Inflammatory macrophage treated with lipopolysaccharide for 4 hours (primary cell): ENCODE measurements at places on chromosomes 13 and 19.
A peak's percentile ranks its signal among the peaks of the same experiment; 100 is the strongest.

- no peak for DNase-seq
Observed at GRCh38 chr19:14915116-14915515, 26.2 kb upstream of the OR7C2 start.

GRCh38 chr19:16363133-16363851 lies 38.7 kb downstream of the KLF2 start:
- DNase-seq = no peak

- no peak for DNase-seq
Observed at GRCh38 chr13:79658333-79658975, 177.5 kb downstream of the NDFIP2 start.

DNA sequence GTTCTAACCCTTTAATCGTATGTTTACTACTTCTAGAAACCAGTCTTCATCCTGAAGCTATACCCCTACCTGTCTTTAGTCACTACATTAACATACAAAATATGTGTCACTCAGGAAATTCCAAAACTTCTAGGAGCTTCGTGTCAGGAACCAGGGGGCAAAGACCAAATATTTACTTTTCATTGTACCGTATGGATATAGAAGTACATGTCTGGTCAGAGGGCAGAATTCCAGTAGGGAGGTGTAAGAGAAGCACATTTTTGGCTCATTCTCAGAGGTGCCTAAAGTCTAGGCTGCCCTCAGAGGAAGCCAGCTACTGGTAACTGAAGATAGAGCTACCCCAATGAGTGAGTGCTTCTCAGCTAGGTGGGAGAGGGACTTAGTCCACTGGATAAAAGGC lies 320.7 kb downstream of the DIAPH3 start:
- DNase-seq = no peak

DNA sequence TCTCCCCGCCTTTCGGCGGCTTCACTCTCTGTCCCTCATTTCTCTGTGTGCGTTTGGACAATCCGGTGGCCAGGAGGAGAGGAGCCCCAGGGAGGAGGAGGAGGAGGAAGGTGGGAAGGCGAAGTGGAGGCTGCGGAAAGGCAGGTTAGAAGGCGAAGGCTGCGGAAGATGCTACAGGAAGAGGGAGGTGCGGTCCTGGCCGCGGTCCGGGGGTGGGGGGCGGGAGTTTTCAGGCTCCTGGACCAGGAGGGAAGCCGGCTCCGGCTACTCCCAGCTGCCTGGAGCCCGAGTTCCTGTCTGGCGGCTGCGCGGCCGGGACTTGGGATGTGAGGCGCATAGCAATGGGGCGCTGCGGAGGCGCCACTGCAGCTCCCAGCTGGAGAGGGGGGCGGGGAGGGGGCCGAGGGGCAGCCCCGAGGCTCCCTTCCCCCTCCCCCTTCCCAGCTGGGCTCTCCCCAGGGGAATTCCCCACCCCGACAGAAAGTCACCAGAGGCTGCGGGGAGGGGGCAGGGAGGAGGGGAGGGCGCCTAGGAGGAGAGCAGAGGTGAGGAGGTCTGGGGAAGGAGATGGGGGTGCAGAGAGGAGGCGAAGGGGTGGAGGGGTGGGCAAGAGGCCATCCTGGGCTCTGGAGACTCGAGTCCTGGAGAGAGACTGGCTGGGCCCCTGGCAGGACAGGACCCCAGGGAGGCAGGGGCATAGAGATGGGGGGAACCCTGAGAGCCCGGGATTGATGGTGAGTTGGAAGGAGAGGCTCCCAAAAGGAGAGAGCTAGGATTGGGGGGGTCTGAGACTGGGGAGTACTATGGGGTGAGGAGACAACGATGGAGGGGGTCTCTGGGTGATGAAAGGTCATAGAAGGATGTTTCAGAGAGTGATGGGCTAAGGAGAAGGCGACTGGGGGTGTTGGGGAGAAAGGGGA lies 2.0 kb downstream of the LRRC4B start:
- DNase-seq = no peak

- DNase-seq = peak; percentile 71
Observed at GRCh38 chr19:12156223-12157058, at the start of gene ZNF625. ZNF625 (minus strand) TSS chr19:12156734; CDS start chr19:12156558, 176 bp downstream.

DNA sequence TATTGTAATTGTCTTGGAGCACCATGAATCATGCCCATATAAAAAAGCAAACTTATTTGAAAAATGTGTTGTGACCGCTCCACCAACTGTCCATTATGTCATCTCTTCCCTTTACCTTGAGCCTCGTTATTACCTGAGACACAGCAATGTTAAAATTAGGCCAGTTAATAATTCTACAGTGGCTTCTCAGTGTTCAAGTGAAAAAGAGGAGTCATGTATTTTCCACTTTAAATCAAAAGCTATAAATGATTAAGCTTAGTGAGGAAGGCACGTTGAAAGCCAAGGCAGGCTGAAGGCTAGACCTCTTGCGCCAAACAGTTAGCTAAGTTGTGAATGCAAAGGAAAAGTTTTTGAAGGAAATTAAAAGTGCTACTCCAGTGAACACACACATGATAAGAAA lies 210.5 kb downstream of the GPC6 start:
- DNase-seq = no peak

- no peak for DNase-seq
Observed at GRCh38 chr19:49772850-49773432, 6.1 kb downstream of the AP2A1 start.

DNA sequence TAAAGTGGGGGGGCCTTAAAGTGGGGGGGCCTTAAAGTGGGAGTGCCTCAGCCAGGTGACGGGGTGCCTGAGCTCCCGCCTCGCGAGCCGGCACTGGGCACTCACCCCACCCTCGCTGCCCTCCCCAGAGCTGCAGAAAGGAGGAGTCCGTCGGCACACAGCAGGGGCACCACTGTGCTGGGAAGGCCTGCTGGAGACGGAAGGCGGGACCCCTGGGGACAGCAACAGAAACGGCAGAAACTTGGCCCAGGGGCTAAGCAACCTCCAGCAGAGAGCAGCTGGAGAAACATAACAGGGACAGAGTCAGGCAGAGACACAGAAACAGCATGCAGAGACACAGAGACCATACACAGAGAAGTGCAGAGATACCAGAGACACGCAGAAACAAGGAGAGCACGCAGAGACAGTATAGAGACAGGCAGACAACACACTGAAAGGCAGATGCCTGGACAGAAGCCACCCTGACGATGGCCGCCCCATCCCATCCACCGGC lies 7.9 kb downstream of the CFD start:
- no peak for DNase-seq

GRCh38 chr19:364496-365287 lies 20.1 kb upstream of the MIER2 start:
- no peak for DNase-seq

GRCh38 chr13:70390968-70391367 lies 282.7 kb upstream of the KLHL1 start:
- no peak for DNase-seq

DNA sequence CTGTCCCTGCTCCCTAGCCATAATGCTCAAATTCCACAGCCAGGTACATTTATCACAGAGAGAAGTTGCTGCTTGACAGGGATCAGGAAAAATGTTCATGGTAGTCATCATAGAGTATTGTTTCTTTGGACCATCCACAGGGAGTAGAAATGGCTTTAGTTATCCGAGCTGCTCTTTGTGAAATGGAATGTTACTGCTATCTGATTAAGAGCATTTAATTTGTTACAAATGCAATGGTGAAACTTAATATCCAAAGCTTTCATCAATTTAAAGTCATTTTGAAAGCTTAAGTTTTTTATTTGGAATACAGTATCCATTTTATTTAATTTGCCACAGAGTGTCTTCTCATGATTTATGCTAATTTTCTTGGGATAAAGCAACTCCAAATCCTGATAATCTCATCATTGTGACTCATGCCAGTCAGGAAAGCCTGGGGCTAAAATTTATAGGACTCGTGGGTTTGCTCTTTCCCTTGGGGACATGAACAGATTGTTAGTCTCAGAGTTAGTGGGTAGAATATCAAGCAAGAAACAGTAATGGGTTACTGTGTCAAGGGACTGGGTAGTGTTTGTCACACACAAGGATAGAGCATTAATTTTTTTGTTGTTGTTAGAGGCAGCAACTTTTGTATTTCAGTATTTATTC lies 59.8 kb downstream of the SCEL start:
- DNase-seq = no peak

DNA sequence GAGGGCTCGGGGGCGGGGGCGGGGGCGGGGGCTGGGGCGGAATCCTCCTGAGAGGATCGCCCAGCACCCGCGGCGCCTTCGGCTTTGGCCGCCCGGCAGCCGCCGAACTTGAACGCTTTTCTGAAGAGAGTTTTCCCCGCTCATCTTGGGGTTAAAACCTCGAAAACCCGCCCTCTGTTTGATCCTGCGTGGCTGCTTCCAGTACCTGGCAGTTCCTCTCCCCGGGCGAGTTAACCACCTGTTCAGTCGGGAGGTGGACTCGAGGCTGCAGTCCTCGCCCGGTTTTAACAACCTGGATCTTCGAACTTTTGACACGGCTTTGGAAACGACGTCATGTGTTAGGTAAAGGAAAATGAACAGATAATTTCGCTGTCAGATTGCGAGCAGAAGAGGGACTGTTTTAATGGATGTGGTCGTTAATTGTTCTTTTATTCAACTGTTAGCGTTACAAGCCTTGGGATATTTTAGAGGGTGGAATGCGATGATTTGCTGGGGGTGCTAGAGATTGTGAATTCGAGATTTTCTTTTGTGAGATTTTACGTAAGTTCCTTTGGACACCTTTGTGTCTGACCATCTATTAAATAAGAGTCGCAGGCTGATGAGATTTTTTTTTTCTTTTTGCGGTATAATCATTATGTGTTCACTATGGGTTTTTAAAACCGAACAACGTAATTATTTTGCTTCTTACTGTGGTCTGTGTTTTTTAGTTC lies 1.0 kb downstream of the FNDC3A start:
- no peak for DNase-seq

DNA sequence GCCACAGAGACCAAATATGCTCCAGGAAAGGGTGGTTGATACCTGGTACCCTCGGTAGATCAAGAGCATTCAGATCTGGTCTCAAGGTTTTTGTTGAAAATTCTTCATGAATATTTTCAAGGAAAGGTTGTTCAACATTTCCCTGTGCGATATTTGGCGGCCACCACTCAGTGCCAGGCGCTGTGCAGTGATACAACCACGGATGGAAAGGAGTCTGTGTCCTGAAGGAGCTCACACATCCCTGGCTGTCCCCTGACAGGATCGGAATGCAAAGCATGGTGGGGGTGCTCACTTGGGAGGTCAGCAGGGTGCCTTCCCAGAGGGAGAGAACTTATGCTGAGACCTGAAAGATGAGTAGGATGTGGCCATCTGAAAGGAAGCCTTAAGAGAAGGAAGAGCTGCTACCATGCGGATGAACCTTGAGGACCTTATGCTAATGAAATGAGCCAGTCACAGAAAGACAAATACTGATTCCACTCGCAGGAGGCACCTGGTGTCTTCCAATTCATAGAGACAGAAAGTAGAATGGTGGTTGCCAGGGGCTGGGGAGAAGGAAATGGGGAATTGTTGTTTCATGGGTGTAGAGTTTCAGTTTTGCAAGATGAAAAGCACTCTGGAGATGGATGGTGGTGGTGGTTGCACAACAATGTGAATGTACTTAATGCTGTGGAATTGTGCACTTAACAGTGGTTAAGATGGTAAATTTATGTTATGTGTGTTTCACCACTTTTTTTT lies 41.6 kb downstream of the HSPH1 start:
- DNase-seq = peak; percentile 13

DNA sequence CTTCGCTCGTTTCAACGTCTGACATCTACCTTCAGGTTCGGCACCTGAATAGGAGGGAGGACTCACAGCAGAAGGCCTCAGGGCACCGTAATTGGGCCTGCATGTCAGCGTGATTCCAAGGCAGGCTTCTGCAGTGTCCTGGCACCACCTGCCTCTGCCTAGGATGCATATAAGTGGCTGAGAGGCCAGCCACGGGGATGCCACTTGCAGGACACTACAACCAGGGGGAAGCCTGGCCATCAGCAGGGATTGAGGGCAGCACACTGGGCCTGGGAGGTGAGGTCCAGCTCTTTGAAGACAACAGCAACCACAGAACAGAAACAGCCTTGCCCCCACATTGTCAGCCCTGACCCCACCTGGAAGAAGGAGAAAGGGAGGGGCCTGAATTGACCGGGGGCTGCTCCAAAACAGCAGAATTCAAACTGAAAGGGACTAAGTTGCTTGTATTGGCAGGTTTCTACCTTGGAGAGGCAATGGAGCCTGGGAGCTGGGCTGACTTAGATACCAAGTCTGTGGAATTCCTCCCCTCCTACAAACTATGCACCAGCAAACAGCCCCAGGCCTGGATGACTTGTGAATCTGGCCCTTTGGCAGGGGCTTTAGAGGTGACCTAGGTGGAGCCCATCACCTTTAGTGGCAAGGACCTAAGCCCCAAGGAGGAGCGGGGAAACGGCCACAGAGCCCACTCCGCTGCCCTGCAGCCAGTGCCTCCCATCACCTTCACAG lies 34.1 kb upstream of the POMP start:
- no peak for DNase-seq

GRCh38 chr13:112143753-112144615 lies 77.0 kb downstream of the SOX1 start:
- no peak for DNase-seq

DNA sequence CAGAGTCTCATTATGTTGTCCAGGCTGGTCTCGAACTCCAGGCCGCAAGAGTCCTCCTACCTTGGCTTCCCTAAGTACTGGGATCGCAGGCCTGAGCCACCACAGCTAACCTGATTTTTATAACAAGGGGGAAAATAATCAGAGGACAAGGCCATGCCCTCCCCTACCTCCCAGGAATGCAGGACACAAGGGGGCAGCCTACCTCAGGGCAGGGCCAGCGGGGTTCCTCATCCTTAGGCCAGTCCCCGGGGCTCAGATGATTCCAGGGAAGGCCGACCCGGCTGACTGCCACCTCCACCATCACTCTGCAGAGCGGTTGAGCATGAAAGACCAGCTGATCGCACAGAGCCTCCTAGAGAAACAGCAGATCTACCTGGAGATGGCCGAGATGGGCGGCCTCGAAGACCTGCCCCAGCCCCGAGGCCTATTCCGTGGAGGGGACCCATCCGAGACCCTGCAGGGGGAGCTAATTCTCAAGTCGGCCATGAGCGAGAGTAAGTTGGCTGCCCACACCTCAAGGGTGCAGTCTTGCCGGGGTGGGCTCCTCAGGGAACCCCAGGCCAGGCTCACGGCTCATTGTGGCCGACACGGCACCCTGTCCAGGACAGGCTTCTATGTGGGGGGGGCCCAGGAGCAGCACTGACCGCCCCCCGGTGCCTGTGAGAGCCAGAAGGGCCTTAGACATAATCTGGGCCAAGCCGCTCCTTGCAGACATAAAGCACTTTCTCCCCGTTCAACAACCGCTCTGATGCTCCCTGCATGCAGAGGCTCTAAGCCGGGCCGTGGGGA lies 26.8 kb downstream of the PEX11G start:
- no peak for DNase-seq

GRCh38 chr13:48593536-48593935 lies 60.2 kb upstream of the CYSLTR2 start:
- no peak for DNase-seq

- DNase-seq = no peak
Observed at GRCh38 chr13:49319951-49320350, 72.2 kb downstream of the CDADC1 start.
